ENCODE measurements at places on chromosomes 5 and 9. TPM values are rescaled to one million over a fixed set of nuclear protein-coding genes. Genes with fewer than 3 reads are reported as not detected.

- no peak for DNase-seq
Observed at GRCh38 chr5:57878301-57878722, 395.7 kb upstream of the ACTBL2 start.

DNA sequence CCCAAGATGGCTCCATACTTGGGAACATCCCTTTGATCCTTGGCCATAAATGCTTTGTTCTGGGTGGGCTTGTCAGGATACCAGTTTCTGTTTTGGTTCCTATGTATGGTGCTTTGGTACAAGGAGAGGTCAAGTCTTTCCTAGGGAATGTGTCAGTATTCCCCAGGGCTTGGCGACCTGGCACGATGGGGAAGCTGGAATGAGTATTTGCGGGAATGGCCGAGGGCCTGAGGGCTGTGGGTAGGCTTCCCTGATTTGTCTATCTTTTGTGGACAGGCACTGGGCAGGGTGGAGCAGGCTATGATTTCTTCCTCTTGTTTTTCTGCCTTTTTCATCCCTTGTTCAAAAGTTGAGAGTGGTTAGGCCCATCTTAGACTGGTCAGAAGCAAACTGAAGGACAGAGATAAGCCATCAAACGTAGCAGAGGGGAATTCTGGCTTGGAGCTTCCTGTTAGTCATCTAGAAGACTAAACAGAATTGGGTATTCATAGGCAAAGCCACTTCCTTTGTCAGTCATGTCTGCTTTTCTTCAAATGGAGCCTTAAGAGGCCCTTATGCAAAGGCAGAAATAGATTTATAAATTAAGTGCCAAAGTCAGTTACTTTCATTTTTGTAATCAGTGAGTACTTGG is 13.7 kb downstream of the DOCK2 start:
- DNase-seq: no peak

DNA sequence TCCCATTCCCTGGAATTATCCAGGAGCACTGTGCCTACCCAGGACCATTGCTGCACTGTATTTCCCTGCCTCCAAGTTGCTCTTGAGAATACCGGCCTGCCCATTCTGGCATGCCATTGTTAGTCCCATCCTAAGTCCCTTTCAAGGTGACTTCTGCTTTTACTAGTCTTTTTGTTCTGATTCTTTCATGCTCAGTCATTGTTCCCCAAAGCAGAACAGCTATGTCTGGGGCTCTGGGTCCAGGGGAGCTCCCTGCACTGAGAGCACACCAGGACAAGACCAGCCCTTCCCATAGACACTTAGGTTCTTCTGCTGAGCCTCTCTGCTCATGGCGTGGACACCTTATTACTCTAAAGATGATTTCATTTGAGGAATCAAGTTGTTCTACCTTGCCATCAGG is 388.9 kb upstream of the KLF4 start:
- no peak for DNase-seq

DNA sequence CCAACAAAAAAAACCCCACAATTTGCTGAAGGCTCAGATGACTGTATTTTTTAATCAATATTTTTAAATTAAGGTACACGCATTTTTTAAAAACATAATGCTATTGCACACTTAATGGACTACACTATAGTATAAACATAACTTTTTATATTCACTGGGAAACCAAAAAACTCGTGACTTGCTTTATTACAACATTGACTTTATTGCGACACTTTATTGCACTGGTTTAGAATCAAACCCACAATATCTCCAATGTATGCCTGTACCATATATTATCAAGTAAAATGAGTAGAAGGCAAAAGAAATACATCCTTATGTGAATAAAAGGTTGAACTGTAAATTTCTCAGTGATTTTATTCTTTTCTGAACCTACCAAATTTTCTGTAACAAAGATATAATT is 53.7 kb downstream of the RICTOR start:
- DNase-seq: no peak

DNA sequence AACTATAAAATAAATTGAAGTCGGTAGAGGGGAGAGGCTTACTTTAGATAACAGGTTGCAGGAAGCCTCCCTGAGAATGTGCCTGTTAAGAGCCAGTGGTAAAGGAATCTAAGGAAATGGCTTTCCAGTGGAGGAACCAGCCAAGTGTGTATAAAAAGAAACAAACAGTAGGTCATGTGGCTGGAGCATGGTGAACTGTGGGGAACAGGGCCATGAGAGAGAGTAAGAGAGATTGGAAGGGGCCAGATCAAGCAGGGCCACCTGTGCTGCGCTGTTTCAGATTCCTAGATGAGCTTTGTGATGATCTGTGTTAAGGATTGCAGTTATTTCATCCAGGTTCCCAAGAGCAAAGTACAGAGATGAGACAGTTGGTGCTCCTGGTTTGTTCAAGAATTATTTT is 152.7 kb upstream of the SGCD start:
- peak; percentile 12 for DNase-seq

DNA sequence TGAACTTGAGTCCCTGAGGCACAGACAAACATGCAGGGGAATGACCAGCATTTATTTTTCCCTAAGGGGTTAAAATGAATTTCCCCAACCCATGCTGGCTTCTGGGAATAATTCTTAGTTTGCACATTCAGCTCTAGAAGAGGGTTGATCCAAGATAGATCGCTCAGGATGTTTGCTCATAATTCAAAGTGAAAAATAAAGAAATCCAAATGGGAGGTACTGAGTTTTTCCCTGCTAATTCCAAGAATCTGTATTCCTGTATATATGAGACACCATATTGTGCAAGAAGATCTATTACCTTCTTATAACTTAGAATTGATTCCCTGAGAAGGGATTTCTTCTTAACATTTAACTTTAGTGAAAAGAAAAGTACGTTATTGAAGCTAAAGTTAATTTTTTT is 96.2 kb downstream of the VCAN start:
- DNase-seq: no peak

- no peak for DNase-seq
Observed at GRCh38 chr9:27548055-27548741, 18.6 kb upstream of the MOB3B start.

DNA sequence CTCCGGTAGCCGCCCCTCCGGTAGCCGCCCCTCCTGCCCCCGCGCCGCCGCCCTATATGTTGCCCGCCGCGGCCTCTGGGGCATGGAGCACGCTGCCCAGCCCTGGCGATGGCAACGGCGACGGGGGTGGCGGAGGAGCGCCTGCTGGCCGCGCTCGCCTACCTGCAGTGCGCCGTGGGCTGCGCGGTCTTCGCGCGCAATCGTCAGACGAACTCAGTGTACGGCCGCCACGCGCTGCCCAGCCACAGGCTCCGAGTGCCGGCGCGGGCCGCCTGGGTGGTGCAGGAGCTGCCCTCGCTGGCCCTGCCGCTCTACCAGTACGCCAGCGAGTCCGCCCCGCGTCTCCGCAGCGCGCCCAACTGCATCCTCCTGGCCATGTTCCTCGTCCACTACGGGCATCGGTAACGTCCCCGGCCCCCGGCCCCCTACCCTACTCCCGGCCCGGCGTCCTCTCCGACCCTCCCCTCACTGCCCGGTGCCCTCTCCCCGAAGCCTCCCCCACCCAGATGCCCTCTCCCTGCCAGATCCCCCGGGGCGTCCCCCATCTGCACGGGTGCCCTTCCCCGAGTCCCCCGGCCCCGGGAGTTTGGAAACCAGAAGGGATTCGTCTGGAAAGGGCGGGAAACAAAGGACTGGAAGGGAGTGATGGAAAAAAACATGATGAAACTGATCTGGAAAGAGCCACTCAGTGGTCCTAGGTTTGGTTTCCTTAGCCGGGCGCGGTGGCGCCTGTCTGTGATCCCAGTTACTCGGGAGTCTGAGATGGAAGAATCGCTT is 417 bp downstream of the SRD5A1 start:
- DNase-seq: no peak

UNC5A gene
- 1.1 TPM for total RNA-seq

- DNase-seq: no peak
Observed at GRCh38 chr5:56848206-56848605, 32.9 kb downstream of the MAP3K1 start.

GRCh38 chr9:96574931-96575351 is 44.7 kb downstream of the CDC14B start:
- DNase-seq: no peak

PCDHA3 gene
- 0.07 TPM for total RNA-seq

DNA sequence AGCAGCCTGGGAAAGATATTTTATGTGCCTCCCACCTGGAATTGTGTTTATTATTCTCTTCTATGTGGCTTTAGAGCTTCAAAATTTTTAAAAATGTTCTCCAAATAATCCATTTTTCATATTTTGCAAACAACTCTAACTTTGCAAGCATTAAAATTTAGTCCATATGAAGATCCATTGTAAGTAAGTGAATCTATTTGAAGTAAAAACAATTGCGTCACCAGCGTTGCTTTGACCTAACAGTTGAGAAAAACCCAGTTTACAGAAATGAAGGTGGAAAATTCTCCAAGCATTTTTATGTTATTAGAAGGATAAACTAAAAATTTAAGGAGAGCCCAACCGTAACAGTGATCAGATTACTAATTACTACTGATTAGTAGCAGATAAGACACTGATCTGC is 38.9 kb upstream of the TLX3 start:
- DNase-seq: no peak

DNA sequence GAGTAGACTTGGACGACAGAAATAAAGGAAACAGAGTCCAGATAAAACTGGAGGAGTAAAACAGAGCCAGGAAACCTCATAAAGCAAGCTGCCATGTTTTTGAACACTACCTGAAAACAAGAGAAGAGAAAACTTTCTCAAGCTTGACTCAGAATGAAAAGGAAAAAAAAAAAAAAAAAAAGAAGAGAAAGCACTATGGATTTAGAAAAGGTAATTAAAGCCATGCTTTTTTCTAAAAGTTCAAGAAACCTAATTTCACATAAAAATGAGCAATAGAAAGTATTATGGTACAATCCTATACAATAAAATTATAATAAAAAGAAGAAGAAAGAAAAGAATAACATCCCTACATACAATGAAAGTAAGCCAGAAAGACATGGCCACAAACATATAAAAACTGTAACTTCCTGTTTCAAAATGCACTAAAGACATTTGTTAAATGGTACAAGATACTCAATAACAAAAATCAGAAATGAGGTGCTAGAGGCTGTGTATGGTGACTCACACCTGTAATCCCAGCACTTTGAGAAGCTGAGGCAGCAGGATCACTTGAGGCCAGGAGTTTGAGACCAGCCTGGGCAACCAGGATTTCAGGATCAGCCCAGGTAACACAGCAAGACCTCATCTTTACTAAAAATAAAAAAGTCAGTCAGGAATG is 129.5 kb downstream of the SIL1 start:
- DNase-seq: no peak

NR6A1 gene
- 2.2 TPM for total RNA-seq

DNA sequence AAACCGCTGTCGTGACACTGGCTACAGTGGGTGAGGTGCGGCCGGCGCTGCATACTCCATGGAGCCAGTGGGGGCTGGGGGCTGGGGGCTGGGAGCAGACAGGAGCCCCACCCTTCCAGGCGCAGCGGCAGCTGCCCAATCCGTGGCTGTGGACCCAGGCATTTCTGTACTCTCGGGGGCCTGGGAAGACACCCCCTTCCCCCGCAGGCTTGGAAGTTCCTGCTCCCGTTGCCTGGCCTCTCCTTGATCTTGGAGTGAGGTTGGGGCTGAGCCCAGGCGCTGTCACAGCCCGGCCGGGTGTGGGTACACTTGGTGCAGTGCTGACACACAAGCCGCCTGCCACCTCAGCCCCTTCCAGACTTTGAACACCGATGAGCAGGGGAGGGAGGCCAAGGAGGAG is 27.7 kb upstream of the GGTA1 start:
- DNase-seq: no peak

DNA sequence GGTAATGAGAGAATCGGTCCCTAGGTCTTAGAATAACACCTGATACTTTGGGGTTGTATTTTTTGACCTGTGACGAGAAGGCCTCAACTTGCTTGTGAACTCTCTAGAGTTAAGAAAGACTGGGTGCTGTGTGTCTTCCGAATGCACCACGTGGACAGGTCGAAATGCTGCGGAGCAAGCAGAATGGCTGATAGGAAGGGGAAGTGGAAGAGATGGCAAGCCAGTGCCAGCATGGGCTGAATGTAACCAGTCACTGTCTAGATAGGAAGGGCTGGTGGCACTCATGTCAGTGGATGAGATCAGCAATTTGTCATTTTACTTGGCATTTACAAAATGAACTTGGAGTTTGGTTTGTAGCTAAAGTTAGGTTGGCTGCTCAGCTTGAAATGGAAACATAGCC is 5.6 kb downstream of the OTULINL start:
- DNase-seq: no peak

DNA sequence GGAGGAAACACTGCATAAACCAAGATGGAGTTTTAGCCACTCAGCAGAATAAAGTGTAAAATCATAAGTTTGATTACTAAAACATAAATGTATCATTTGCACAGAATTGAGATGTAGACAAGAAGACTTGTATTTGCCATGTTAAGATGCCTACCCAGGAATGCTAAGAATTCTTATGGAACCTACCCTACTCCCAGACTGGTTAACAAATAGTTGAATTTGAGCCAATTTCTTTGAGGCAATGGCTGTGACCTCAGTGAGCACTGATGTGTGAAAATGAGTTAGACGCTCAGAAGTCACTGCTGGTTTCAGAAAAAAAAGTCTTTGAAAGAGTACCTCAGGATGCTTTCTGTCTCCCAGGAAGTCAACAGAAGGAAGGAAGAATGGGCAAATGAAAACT is 95.6 kb downstream of the ESM1 start:
- DNase-seq: peak; percentile 94

DNA sequence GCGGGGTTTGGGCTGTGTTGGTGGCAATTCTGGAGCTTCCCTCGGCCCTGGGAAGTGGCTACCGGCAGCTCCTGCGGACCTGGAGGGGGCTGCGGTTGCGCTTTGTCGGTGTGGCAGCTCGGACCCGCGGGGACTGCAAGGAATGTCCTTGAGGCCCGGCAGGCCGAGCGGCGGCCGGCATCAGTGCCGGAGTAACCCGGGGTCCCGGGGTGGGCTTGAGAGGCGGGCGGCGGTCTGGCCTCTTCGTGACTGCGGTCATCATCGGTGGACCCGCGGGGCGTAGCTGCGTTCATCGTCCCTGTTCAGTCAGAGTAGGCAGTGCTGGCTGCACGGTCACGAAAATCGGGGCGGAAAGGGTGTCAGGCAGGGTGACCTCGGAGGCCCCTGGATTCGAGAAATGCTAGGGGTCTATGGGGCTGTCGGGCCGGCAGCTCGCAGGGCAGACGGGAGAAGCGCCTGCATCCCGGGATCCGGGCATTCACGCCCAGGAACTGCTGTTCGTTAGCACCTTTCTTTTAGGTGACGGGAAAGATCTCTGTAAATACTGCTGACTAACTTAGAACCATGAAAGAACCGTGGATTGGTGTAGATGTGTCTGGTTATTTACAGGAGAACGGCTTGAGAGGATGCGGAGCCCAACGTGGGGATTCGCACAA is 474 bp downstream of the HMGCR start:
- no peak for DNase-seq
